NCI-H2029 treated with DMSO at 0.1 percent for 48 hours (cell line): ENCODE measurements at places on chromosomes 5 and 9.

- no peak for DNase-seq
Measured at GRCh38 chr5:2718115-2718514, 33.4 kb downstream of the IRX2 start.

GRCh38 chr5:103174147-103174546 lies 54.0 kb downstream of the PPIP5K2 start:
- no peak for DNase-seq

- no peak for DNase-seq
Measured at GRCh38 chr5:72386639-72387038, 66.5 kb downstream of the PTCD2 start.

DNA sequence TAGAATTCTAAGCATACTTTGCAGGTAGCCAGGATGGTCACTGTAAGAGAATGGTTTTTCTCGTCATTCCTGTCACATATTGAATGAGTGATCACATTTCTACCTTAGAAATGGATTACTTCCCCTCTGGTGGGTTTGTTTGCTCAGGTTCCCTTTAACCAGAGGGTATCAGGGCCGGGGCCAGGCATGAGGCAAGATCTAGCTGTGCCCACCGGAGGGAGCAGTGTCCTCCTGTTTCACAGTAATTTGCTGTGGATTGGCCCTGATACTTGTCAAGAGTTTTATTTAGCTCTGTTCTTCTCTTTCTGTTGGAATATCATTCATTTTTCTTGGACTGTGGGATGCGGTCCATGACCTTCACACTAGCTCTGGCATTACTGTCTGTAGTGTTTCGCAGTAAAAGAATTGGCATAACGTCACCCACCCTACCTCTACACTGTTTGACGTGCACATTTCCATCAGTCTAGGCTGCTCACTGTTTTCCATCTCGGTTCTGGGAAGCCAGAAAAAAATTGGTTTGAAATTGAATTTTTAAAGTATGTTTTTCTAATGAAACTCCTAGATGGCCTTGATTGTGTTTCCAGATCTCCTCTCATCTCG lies 42.4 kb upstream of the ZBED3 start:
- no peak for DNase-seq
